Hair follicle dermal papilla cell (primary cell): ENCODE measurements at places on chromosomes 12 and 14. TPM values are rescaled to one million over a fixed set of nuclear protein-coding genes. Genes with fewer than 3 reads are reported as not detected.

The SUOX gene
- 13.1 and 13.3 TPM in 2 replicates for total RNA-seq

The FGF23 gene
- not detected in 2 replicates for total RNA-seq

The GDF3 gene
- total RNA-seq = not detected in 2 replicates

The PRH2 gene
- total RNA-seq = not detected in 2 replicates

The LMO3 gene
- total RNA-seq = 2.6 and 7.6 TPM in 2 replicates

The RAB2B gene
- 32.2 and 33.3 TPM in 2 replicates for total RNA-seq

The PTGER2 gene
- total RNA-seq = 0.97 and 1.1 TPM in 2 replicates

The OVCH1 gene
- total RNA-seq = not detected in 2 replicates

The KCNK10 gene
- not detected in 2 replicates for total RNA-seq

The KLRF1 gene
- total RNA-seq = 0.16 TPM in 1 of 2 replicates, not detected in the other

The BLTP3B gene
- total RNA-seq = 44.2 and 52.9 TPM in 2 replicates

The P2RX2 gene
- total RNA-seq = not detected in 2 replicates

The JPH4 gene
- not detected in 2 replicates for total RNA-seq

The FOXG1 gene
- total RNA-seq = not detected in 2 replicates

The SRGAP1 gene
- total RNA-seq = 23.7 and 26.7 TPM in 2 replicates

The TDRD9 gene
- total RNA-seq = 1.3 and 2.3 TPM in 2 replicates

The PACS2 gene
- 69.9 and 77.6 TPM in 2 replicates for total RNA-seq

The NR4A1 gene
- 4.2 and 6.2 TPM in 2 replicates for total RNA-seq

The PTCSC3 gene
- not detected in 2 replicates for total RNA-seq

The TAS2R42 gene
- total RNA-seq = not detected in 2 replicates

The FSCB gene
- not detected in 2 replicates for total RNA-seq

The CCDC38 gene
- not detected in 2 replicates for total RNA-seq

The FLVCR2 gene
- total RNA-seq = 0.32 and 0.61 TPM in 2 replicates

The KRT79 gene
- not detected in 2 replicates for total RNA-seq

The COA8 gene
- 20.4 and 22.6 TPM in 2 replicates for total RNA-seq

The CLEC4D gene
- not detected in 2 replicates for total RNA-seq

The C12orf50 gene
- total RNA-seq = not detected in 2 replicates

The RFLNA gene
- 5.8 and 12.0 TPM in 2 replicates for total RNA-seq

The PAPLN gene
- 3.6 and 6.8 TPM in 2 replicates for total RNA-seq

The PLD4 gene
- total RNA-seq = under 0.01 TPM in 2 replicates

The SLC17A8 gene
- total RNA-seq = not detected in 2 replicates

The PLCZ1 gene
- not detected in 2 replicates for total RNA-seq
